ENCODE measurements at places on chromosomes 3 and 15.
A peak's percentile ranks its signal among the peaks of the same experiment; 100 is the strongest.

GRCh38 chr3:184586851-184587250, 25.3 kb downstream of the EPHB3 start:
- DNase-seq: no peak

DNA sequence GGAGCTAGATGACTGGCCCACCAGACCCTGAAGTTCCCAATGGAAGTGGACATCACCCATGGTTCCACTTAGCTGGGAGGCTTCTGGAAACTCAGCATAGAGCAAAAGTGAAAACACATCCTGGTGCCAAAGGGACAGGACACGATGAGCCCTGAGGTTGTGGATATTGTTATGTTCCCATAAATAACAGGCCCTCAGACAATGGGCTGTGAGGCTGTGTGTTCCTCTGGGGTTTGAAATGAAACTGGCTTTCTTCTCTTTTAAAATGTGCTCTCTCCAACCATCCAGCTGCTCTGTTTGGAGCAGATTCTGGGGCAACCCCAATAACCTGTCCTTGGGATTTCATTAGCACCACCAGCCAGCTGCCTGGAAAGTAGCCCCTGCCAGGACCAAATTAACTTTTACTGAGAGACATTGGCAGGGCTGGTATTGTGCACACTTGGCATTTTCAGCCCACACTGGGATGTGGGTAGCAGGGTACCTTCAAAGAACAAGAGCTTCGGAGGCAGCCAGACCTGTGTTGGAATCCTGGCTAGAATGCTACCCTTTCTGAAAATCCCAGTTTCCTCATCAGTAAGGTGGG, 97.5 kb downstream of the DNAJB8 start:
- no peak for DNase-seq

DNA sequence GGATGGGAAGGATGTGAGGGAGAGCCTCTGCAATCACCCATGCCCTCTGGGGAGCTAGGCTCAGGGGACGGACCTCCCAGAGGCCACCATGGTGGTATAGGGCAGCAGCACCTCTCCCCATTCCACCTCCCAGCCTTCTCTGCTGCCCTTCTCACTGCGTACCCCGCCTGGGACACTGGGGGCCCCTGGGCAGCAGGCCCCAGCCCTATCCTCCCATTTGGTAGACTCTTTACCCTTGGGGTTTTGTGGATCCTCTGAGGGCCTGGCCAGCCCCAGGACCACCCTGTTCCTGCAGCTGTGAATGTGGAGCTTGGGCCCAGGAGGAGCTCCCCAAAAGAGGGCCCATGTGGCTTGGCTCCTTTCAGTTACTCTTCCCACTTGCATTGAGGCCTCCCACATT, 131.9 kb downstream of the DNAJB8 start:
- DNase-seq: no peak

DNA sequence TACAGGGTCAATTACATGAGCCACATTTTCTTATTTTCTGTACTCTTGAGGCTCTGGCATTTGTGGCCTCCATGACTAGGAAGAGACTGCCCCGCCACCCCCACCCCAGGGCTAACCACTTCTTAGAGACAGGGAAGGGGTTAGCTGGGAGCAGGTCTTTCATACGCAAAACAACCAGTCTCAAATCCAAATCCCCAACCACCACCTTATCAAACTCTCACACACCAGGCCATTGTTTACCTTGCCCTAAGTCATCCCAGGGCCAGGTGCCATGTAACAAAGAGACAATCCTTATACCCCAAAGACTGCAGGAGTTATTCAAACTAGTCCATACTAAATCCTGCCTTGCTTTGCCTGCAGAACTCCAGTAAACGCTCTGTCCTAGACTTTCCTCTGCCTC, 77.8 kb downstream of the B3GNT5 start:
- DNase-seq: no peak

- no peak for DNase-seq
Observed at GRCh38 chr3:184305577-184305976, 6.5 kb downstream of the PSMD2 start.

GRCh38 chr3:122587572-122587971, 10.1 kb downstream of the PARP15 start:
- no peak for DNase-seq

GRCh38 chr3:194262925-194263305, 88.2 kb downstream of the CPN2 start:
- no peak for DNase-seq

GRCh38 chr3:141096164-141096563, 45.0 kb downstream of the SPSB4 start:
- DNase-seq: no peak

DNA sequence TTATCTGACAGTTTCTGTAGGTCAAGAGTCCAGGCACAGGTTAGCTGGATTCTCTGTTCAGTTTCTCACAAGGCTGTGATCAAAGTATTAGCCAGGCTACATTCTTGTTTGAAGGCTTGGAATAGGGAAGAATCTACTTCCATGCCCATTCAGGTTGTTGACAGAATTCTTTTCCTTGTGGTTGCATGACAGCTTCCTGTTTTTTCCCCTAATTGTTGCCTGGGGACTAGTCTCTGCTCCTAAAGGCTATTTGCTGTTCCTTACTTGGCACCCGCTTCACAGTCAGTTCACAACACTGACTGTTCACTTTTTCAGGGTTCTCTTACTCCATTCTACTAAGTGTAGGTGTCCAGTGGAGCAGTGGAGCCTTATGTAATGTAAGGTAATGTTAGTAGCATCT, 115.4 kb upstream of the GBE1 start:
- DNase-seq: no peak

- DNase-seq: no peak
Observed at GRCh38 chr3:37806505-37807200, 55.0 kb upstream of the CTDSPL start.

- peak; percentile 24 for DNase-seq
Observed at GRCh38 chr15:59522988-59523461, 85.0 kb downstream of the FAM81A start.

DNA sequence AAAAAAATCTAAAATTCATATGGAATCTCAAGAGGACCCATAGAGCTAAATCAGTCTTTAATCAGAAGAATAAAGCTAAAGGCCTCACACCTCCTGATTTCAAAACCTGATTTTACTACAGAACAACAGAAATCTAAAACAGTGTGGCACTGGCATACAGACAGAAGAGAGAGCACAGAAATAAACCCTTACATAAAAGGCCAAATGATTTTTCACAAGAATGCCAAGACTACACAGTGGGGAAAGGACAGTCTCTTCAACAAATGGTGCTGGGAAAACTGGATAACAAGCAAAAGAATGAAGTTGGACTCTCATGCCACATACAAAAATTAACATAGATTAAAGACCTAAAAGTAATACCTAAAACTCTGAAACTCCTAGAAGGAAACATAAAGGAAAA, 10.1 kb downstream of the TOP2B start:
- DNase-seq: no peak

DNA sequence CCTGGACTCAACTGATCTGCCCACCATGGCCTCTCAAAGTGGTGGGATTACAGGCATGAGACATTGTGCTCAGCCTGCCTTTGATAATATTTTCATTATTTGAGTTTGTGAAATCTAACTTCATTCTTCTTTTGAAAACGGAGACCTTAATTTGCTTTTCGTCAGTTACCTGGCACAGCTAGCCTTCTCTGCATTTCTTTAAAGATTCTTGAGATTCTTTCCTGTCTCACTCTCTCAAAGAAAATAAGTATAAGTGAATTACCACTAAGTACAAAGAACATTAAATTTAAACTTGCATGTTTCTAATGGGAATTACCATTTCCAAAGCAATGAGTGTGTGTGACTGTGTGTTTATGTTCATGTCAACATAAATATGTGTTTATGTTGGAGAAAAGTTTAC, 187.9 kb downstream of the NFKBIZ start:
- no peak for DNase-seq

GRCh38 chr3:9496893-9497292, 56.7 kb downstream of the LHFPL4 start:
- DNase-seq: no peak

DNA sequence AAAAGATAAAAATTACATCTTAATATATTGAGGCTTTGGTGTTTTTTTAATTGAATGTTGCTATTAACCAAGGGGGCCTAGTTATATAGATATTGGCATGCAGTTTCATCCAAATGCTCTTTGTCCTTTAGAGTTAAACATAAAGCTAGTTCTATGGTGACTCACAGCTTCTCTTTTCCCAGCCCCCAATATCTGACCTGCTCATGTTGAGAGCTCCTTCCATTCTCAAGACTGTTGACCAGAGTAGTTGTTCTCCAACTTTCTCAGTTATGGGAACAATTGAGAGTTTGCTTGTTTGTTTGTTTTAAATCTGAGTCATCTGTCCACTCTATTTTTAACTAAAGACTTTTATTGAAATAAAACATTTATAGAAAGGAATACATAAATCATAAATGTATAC, 15.8 kb upstream of the RARB start:
- DNase-seq: no peak

DNA sequence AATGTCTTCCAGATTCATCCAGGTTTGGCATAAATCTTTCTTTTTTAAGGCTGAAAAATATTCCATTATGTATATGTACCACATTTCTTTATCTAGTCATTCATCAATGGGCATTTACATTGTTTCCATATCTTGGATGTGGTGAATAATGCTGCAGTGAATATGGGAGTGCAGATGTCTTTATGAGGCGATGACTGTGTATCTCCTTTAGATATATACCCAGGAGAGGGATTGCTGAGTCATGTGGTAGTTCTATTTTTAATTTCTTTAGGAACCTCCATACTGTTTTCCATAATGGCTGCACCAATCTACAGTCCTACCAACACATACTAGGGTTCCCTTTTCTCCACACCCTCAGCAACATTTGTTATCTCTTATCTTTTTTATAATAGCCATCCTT, 96.3 kb downstream of the LRRC28 start:
- DNase-seq: no peak

DNA sequence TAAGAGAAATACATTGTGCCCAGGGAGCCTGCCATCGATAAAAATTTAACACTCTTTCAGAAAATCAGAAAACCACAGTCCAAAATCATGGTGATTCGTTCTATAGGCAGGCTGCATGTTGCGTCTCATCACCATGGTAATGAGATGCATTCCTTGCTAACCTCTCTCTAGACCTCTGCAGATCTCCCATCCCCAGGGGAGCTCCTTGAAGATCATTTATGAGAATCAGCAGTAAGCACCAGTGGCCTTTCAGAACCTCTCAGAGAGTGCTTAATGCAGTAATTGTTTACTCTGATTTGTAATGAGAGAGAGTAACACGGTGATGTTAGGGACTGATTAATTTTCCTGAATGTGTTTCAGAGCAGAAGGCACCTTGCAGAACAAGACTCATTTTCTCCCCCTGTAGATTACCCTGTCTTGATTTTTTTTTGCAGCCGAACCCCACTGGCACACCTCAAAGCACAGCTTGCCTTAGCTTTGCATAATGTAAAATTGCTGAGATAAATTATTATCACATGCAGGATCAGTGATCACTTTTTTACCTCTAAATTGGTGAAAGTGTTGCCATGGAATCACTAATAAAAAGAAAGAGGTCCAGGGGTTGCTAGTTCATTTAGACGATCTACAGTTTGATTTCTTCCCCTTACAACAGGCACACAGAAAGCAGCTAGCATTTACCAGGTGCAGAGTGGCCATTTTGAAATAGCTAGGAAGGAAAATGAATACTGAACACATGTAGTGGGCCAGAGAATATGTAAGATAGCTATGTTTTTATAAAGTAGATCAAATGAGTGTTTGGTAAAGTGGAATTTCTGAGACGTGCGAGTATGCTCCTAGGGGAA, 98.9 kb upstream of the CHL1 start:
- no peak for DNase-seq

GRCh38 chr15:74393423-74393822, 26.0 kb upstream of the CYP11A1 start:
- no peak for DNase-seq

GRCh38 chr3:172698631-172699030, 12.2 kb downstream of the NCEH1 start:
- DNase-seq: no peak

GRCh38 chr3:27171113-27171512, 198.1 kb downstream of the NEK10 start:
- DNase-seq: no peak

DNA sequence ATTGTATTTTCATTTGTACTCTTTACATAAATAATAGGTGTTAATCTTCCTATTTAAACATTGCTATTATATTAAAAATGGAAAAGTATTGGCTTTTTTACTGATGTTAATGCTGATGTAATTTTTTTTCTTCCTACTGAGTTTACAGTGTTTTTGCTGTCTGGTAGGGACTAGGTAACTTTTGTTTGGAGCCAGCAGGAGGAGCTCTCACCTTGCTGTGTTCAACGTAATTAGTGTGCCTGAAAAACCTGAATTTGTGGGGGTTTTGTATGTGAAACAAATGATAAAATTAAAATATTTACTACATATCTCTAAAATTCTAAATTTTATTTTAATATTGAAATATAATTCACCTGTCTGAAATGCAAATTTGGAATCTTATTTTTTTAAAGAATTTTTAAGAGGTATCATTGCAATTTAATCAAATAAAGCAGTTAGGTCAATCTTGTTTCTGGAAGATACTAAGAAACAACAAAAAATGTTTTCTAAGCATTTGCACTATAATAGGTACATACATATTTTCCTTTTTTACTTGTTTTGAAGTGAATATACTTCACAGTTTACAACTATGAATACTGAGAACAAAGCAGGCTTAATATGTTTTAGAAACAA, 48.8 kb downstream of the EPHA6 start:
- DNase-seq: no peak
